ENCODE measurements at places on chromosomes 5 and 9. TPM values are rescaled to one million over a fixed set of nuclear protein-coding genes. Genes with fewer than 3 reads are reported as not detected.

LCN9 gene
- not detected for total RNA-seq

PCDHB5 gene
- 5.9 TPM for total RNA-seq

BRINP1 gene
- not detected for total RNA-seq

GRCh38 chr9:1050125-1050895, at the start of gene DMRT2:
Gene DMRT2 (plus strand): TSS chr9:1050357. CDS start chr9:1051614, 1,257 bp downstream.
- H3K4me3 ChIP-seq: no peak within 1 kb of the TSS
- peaks cover 99% of the 10 kb centered on the region for H3K27me3 ChIP-seq
- H3K27ac ChIP-seq: no peak within 1 kb of the TSS
- H3K36me3 ChIP-seq: no peaks in the 10 kb centered on the region

DNA sequence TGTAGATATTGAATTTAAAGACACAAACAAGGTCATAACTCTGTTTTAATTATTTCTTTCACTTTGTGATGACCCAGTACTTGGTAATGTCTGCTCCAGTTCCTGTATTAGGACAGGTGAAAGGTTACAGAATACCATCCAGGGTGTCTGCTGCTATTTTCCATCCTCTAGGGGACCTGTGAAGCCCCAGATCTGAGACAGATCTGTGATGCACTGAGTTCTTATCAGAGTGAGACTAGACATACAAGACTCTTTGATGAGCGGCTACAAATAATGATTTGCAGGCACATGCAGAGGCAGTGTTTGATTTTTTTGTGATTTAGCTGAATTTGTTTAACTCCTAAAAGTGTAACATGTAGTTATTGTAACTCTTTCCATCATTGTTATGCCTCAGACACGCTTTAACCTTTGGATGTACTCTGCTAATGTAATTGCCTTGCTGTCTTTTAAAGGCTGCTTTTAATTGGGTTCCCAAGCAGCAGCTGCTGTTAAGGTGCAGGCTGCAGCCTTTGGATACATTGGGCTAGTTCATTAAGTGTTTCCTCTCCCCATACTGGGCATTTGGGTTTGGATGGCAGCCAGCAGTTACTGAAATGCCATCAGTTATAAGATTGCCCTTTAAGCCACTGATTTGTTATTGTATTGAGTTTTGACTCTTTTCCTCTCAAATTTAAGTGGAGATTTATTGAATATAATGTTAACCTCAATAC, 63.3 kb downstream of the RASGRF2 start:
- H3K36me3 ChIP-seq: no peaks in the 10 kb centered on the region
- H3K4me1 ChIP-seq: peaks cover 16% of the 10 kb centered on the region
- no peaks in the 10 kb centered on the region for H3K27me3 ChIP-seq
- H3K27ac ChIP-seq: no peak overlapping the region
- no peak overlapping the region for H3K4me3 ChIP-seq

All from tibial nerve (tissue), 4 donors.